NCI-H1930 (cell line): ENCODE measurements at places on chromosomes 7 and 10.

DNA sequence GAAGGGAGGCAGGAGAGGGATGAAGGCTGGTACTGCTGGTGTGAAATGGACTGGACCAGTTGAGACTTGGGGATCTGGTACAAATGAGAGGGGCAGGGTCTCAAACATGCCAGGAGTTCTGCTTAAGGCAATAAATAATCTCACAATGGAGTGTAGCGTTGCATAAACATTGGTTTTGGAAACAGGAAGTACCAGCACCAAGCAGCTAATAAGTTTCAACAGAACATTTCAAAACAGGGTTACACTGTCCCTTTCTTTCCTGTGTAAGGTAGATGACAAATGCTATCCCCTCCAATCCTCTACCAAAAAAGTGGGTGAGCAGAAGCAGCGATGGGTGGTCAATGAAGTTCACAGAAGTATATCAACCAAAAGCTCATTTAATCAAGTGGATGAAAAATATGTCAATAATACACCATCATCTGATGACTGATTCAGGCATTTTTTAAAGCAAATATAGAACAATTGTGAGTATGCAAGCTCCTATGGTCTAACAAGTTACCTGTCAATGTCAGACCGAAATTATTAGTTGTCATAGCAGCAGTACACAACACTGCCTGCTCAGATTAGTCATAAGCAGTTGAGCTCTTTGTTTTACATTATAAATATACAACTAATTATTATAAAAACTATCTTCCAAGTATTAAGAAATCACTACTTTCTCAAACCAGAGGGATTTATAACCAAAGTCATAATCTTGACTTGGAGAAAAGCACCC is 220.0 kb downstream of the FAM107B start:
- no peak for DNase-seq

DNA sequence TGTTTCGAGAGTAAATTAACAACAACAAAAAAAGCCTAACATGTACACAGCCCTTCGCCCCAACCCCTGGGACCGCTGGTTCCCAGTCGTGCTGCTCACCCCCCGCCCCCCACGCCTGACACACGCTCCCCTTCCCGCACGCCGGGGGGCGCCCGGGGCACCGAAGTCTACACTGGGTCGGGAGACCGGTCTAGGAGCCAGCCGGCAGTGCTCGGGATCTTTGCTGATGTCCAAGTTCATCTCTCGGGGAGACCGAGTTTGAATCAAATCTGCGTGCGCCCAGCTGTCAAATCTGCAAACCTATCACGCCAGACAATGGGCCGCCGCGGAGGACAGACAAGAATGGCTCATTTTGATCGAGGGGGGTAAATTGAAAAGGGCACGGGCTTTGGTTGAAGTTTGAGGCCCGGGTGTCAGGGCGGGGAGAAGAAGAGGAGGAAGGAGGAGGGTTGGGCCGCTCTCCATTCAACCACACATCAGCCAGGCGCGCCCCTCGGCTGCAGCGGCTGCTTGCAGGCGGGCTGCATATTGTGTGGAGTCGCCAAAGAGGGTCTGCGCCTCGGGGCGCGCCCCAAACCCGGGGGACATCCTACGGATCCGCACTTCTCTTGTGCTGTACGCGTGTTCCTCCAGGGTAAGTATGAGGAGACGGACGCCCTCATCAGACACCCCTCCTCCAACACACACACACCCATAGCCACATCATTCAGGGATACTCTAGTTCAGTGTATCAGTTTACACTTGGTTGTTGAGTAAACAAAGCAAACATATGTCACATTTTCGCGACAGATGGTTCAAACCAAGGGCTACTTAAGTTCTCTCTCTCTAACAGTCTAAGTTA is 1.3 kb upstream of the GFRA1 start:
- no peak for DNase-seq

DNA sequence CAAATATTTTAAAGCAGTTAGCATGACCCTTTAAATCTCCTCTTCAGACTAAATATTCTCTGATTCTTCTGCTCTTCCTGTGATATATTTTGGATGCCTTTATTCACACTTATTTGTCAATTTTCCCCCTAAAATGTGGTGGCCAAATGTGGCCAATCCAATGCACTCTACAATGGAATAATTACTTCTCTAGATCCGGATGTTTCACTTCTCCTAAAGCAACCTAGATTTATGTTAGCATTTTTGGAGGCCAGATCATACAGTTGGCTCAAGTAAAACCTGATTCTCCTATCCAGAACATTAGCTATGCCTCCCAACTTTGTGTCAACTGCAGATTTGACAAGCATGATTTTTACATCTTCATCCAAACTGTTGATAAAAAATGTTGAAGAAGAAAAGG is 153.7 kb downstream of the CREB5 start:
- DNase-seq: no peak

DNA sequence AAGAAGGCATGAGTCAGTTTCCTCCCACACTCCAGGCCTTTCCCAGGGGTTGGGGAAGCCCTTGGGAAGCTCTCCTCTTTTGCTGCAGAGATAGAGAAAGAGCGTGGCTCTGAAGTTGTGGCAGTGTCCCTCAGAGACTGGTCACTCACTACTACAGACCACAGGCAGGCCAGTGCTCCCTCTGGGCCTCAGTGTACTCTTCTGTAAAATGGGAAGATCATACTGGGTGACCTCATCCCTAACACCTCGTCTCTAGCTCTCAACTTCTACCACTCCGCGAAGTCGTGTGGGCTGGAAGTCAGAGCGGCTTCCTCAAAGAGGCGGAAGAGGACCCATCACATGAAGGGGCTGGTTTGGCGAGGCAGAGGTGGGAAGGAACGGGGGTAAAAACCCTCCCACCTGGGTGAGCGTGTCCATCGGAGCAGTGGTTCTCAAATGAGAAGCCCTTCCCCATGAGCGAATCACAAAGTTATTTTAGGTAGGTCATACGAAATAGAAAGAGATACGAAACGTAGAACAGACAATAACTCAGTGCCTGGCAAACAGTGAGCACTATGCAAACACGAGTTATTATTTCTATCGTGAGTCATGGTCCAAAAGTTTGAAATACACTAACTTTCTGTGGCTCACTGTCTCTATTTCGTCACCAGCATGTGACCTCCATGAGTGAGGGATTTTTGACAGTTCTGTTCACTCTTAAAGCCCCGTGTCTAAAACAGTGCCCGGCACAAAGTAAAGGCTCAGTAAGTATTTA is 32.7 kb downstream of the PRKAG2 start:
- no peak for DNase-seq

DNA sequence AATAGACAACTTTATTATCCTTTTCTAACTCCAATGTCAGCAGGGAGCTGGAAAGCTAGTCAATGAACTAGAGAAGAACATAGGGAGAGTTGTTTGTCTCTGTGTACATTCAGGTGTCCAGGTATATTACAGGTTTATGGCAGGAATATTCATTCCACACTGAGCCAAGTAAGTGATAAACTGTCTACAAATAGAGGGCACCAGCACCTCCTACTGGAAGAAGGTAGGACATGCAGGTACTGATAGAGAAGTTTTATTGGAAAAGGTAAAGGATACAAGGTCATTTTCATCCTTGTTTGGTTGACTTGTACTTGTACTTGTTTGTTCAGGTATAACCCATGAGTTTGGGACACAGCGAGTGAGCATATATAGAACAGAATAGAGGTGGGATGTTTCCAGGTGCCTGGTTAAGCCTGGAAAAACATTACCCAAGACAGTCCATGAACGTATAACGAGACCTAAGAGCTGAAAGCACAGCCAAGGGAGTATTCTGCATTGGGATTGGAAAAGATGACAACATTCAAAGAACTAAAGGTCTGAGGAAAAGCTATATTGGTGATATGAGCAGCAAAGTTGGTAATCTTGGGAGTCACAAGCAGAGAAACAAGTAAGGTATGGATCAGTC is 61.4 kb upstream of the PPP1R3C start:
- no peak for DNase-seq
